A549 treated with CpdA at 1 μM for 4 hours (cell line): ENCODE measurements at places on chromosomes 11 and 22. TPM values are rescaled to one million over a fixed set of nuclear protein-coding genes. Genes with fewer than 3 reads are reported as not detected.

Gene CHKB
- total RNA-seq, result 16.9 to 24.5 TPM (median 19.0 TPM) in 5 replicates

Gene SLC22A6
- total RNA-seq, result not detected in 5 replicates

Gene PARVG
- total RNA-seq, result not detected in 5 replicates

Gene CCDC73
- 0.02 to 0.10 TPM (median 0.04 TPM) in 4 of 5 replicates, not detected in the other for total RNA-seq

Gene TECTA
- total RNA-seq, result 0.05 to 0.13 TPM (median 0.06 TPM) in 4 of 5 replicates, not detected in the other

Gene HINFP
- total RNA-seq, result 9.3 to 13.2 TPM (median 11.9 TPM) in 5 replicates

Gene SPDYC
- total RNA-seq, result not detected in 5 replicates

Gene VSIG10L2
- not detected in 5 replicates for total RNA-seq

Gene HORMAD2
- total RNA-seq, result not detected in 5 replicates

Gene NDUFC2
- 221 to 261 TPM (median 253 TPM) in 5 replicates for total RNA-seq

Gene ADAMTS8
- total RNA-seq, result 0.39 to 0.64 TPM (median 0.62 TPM) in 5 replicates

Gene VWCE
- total RNA-seq, result 0.55 to 0.91 TPM (median 0.64 TPM) in 5 replicates

Gene SEZ6L
- not detected in 5 replicates for total RNA-seq

Gene MRPL49
- total RNA-seq, result 74.0 to 86.9 TPM (median 79.8 TPM) in 5 replicates

Gene TNNT3
- not detected in 5 replicates for total RNA-seq

Gene EMID1
- 0.31 to 0.72 TPM (median 0.38 TPM) in 5 replicates for total RNA-seq

Gene CCDC81
- 0.17 to 0.50 TPM (median 0.22 TPM) in 5 replicates for total RNA-seq

Gene KRTAP5-11
- not detected in 5 replicates for total RNA-seq

Gene C11orf97
- total RNA-seq, result not detected in 5 replicates

Gene PATE4
- not detected in 5 replicates for total RNA-seq

Gene PGA3
- not detected in 5 replicates for total RNA-seq

Gene MMP8
- not detected in 5 replicates for total RNA-seq

Gene PDGFD
- total RNA-seq, result 7.3 to 8.6 TPM (median 7.9 TPM) in 5 replicates

Gene SF1
- total RNA-seq, result 166 to 232 TPM (median 185 TPM) in 5 replicates

Gene C11orf91
- total RNA-seq, result 0.50 to 1.1 TPM (median 0.66 TPM) in 5 replicates

Gene DEUP1
- not detected in 5 replicates for total RNA-seq

Gene SVIP
- total RNA-seq, result 9.7 to 15.1 TPM (median 13.2 TPM) in 5 replicates

Gene YAP1
- total RNA-seq, result 40.7 to 52.2 TPM (median 52.1 TPM) in 5 replicates

Gene STIP1
- total RNA-seq, result 265 to 294 TPM (median 293 TPM) in 5 replicates

Gene C22orf42
- not detected in 5 replicates for total RNA-seq

Gene PDE2A
- total RNA-seq, result 1.2 to 2.8 TPM (median 1.4 TPM) in 5 replicates

Gene FOXR1
- not detected in 5 replicates for total RNA-seq

Gene CHADL
- not detected in 5 replicates for total RNA-seq
